T-helper 9 cell (primary cell): ENCODE measurements at places on chromosomes 2 and 18.

DNA sequence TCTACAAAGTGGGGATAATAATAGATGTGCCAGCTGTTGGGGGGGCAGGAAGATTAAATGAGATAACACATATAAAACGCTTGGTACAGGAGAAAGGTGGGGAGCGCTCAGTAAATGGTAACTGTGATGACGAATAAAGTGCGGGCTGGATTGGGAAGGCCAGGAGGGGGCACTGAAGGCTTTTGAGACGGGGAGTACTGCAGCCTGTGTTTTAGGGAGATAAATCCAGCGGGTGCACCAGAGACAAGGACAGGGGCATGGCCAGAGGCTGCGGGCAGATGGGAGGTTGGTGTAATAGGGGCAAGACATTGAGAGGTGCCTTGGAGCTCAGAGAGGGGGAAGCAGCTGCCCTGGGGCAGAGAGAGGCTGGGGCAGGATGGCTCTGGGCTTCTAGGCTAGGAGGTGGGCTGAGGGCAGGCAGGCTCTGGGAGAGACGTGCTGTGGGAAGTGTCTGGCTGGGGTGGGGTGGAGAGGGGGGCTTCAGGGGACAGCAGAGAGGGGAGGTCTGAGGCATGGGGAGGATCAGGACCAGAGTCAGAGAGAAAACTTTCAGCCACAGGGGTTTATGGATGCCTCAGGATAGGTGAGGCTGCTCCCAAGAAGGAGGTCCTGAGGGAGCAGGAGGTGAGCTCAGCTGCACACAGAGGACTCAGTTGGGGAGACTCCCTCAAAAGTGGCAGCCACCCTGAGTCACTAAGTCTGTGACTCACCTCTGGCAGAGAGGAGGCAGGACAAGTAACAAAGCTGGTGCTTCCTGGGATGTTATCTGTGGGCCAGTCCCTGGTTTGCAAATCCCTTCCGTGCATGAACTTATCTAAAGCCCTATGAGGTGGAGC lies 18.8 kb downstream of the TEX44 start:
- no peak for DNase-seq

DNA sequence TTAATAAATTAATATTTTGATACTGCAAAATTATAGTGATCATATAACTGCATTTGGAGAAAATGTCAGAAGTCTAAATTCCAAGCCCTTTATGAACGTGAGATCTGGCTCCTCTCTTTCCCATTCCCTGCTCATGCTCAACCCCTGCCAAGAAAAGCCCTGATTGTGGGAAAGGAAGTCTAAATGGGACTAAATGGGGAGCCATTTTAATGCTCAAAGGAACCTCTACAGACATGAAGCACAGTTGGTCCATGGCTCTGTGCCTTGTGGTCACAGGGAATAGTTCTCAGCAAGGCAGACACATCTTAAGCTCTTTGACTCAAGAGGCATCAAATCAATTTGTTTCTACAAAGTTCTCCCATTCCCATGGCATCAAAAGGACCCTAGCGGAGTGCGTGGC lies 29.3 kb upstream of the INSIG2 start:
- no peak for DNase-seq

DNA sequence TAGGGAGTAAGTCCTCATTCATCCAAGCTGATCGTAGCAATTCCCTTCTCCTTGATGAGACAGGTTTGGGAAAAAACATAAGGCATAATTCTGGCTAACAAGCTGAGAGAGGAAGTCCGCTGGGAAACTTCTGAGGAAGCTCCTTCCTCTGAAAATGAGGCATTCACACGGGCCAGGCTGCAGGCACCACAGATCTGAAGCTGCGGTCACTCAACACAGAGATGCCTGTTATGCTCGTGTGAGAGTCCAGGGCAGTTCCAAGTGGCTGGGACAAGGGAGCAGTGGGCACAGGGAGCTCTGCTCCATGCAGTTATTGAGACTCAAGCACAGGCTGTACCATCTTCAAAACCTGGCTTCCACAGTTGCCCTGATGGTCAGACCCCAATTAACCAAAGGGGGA lies 200.9 kb upstream of the ID2 start:
- no peak for DNase-seq

DNA sequence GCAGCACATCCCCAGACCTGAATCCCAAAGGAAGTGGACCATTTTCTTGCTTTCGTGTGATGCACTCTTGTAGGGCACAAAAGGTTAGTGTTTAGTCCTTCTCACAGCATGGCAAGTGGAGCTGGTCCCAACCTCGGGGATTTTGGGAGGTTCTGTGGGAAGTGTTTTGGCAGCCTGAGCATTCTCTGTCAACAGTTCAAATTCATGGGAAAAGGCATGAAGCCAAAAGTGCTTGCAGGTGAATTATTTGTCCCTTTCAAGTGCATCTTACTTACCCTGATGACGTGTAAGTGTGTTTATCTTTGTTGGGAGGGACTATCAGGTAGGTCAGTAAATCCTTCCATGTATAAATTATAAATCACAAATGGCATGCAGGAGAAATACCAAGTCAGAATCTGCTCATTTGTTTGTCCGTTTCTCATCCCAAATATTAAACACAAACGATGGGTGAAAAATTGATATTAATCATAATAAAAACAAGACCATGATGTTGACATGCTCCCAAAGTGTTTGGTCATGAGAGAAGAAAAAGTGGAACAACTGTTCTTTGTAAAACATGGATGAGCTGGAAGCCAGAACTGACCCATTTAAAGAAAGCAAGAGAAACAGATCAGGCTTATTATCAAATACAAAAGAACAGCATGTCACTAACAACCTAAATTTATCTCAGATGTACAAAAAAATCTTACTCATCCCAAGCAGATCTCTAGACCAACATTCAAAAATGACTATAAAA lies 57.6 kb downstream of the EPHA4 start:
- no peak for DNase-seq

DNA sequence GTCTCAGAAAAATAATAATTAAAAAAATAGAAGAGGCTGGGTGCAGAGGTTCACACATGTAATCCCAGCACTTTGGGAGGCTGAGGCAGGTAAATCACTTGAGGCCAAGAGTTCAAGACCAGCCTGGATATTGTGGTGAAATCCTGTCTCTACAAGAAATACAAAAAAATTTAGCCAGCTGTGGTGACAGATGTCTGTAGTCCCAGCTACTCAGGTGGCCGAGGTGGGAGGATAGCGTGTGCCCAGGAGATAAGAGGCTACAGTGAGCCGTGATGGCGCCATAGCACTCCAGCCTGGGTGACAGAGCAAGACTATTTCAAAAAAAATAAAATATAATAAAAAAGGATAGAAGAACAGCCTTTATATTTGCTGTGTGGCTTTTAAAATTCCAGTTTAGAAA lies 35.9 kb downstream of the SMC6 start:
- DNase-seq: no peak

GRCh38 chr2:20291846-20292408 lies 58.7 kb downstream of the PUM2 start:
- DNase-seq: no peak

- no peak for DNase-seq
Measured at GRCh38 chr2:27638709-27639108, 9.9 kb downstream of the GPN1 start.

- no peak for DNase-seq
Measured at GRCh38 chr2:84204995-84205394, 254.1 kb downstream of the SUCLG1 start.

GRCh38 chr2:11028407-11028916 lies 116.7 kb downstream of the KCNF1 start:
- no peak for DNase-seq

GRCh38 chr18:26121476-26121875 lies 12.2 kb upstream of the PSMA8 start:
- DNase-seq: no peak

- peak; percentile 11 for DNase-seq
Measured at GRCh38 chr18:21703241-21703820, 1.2 kb downstream of the ABHD3 start.

GRCh38 chr2:26636935-26637334 lies 4.2 kb downstream of the CIB4 start:
- DNase-seq: no peak

- DNase-seq: no peak
Measured at GRCh38 chr2:127675331-127676261, at the start of gene LIMS2. Gene LIMS2, minus strand, starts transcription at chr2:127675530. Its CDS starts 506 bp downstream, at chr2:127675024.

- DNase-seq: no peak
Measured at GRCh38 chr2:27959496-27959895, 69.0 kb downstream of the BABAM2 start.

DNA sequence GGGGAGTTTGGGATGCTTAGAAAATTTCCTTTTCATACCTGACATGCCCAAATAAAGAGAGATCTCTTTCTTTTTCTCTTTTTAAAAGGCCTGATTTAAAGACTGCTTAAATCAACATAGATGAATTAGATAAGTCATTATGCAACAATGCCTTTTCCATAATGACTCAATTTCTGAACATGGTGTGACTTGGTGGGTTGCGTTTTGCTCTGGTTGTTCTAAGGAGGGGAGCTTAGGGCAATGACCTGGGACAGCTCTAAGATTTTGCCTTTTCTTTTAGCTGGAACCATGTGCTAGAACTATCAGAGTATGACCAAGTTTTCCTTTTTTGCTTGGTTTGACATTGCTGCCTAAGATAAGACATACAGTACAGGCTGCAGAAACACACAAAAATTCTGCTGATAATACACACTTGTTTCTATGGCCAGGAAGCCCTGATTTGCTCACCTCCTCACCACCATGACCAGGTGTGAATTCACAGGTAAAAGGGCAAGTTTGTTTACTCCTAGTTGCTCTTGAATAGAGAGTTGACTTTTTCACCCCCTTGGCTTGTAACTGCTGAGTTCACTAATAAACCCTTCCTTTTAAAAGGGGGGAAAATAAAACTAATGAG lies 58.1 kb upstream of the IL1RL1 start:
- DNase-seq: no peak

- DNase-seq: no peak
Measured at GRCh38 chr18:9433671-9434121, 41.6 kb upstream of the RALBP1 start.

DNA sequence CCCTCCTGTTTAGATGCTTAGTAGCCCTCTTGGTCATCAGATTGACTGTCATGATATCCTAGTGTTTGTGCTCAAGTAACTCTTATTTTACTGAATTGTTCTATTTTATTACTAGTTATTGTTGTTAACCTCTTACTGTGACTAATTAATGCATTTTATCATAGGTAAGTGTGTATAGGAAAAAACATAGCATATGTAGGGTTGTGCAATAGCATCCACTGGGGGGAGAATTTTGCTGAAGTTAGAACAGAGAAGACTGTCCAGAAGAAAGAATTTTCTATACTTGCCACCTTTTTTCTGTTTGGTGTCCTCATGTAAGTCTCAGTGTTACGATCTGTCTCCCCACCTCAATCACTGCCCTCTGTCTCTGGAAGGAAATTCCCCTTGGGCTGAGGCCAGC lies 177.4 kb downstream of the RPIA start:
- no peak for DNase-seq

- DNase-seq: no peak
Measured at GRCh38 chr2:239831001-239831731, 194.0 kb downstream of the NDUFA10 start.

- DNase-seq: no peak
Measured at GRCh38 chr18:76823587-76824011, 1.2 kb downstream of the ZNF236 start.

- DNase-seq: no peak
Measured at GRCh38 chr2:224072541-224073188, 33.6 kb upstream of the SERPINE2 start.

GRCh38 chr18:6428851-6429395 lies 14.2 kb upstream of the L3MBTL4 start:
- no peak for DNase-seq

GRCh38 chr18:55853268-55853667 lies 265.3 kb upstream of the TCF4 start:
- DNase-seq: no peak

GRCh38 chr2:101469863-101470262 lies 5.0 kb downstream of the RFX8 start:
- no peak for DNase-seq

DNA sequence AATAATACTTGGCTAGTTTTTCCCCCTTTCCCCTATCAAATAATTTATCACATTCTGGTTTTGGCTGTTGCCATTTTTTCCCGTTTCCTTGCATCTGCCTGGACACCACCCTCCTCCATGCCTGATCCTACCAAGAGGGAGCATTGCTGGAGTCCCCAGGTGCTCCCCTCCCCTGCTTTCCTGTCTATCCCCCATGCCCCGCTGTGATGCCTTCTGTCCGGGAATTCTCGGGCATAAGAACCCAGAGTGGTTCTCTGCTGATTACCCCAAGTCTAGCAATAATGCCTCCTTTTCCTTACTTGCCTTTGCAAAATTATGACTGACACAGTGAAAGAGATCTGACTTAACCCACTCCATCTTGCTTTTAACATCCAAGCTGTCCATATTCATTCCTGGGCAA lies 248.0 kb upstream of the PXDN start:
- no peak for DNase-seq

- DNase-seq: no peak
Measured at GRCh38 chr18:49745045-49746014, 68.0 kb downstream of the ACAA2 start.

DNA sequence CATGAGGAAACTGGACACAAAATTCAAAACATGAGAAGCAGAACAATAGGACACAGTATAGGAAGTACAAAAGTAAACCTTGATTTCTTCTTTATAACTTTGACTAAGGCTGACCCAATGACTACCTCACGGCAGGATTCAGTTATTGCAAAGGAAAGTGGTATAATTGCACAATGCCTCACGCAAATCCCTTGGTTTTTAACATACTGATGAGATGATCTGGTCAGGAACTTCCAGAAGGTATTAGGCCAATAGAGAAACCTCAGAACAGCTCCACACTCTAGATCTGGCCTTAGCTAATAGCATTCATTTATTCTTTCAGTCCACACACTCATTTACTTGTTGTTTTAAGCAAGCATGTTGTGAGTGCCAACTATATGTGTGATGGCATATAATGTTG lies 1526.9 kb upstream of the ACVR2A start:
- no peak for DNase-seq

- no peak for DNase-seq
Measured at GRCh38 chr2:100252811-100253698, 69.2 kb downstream of the LONRF2 start.

DNA sequence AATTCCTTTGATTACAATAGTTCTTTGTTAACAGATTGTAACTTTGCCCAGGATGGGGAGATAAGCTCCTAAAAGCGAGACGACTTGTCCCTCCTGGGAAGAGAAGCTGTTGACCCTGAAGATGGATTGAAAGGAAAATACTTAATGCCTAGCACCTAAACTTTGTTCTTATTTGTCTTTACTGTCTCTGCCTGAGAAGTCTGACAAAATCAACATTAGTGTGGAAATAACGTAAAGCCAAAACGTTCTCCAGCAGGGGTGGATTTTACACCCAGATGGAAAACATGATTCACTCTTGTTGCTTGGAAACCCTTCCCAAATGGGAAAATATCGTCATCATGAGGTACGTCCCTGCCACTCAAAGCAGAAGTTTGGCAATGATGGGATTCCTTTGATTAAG lies 450.1 kb downstream of the SLC4A3 start:
- DNase-seq: no peak
